AG09319 (cell line): ENCODE measurements at places on chromosomes 6 and 20.

DNA sequence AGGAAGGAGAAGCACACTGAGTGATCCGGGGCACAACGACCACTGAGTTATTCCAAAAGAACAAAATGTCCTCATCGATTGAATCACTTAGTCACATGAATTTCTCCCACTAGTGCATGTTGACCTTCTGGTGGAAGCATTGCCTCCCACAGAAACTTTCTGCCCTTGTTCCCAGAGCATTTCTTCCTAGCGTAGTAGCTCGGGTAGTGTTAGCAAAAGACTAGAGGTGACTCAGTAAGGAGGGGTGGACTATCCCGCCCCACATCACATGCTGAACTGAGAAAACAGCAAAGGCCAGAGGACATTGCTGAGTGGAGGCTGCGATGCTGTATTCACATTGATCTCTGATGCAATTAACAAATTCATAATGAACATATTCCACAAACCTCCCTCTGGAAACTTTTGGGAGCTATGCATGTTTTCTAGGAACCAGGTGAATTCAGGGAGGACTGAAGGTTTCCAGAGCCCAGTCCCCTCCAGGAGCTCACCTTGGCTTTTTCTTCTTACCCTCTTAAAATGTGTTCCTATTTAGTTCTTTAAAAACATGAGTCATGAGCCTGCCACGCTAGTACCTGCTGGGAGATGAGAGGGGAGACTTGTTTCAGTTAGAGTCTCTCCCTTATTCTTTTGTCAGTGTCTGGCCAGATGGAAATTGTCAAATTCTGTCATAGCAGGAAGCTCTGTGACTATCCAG, 507.9 kb downstream of the CDH26 start:
- no peak for DNase-seq

GRCh38 chr20:58268421-58268821, 40.0 kb upstream of the ANKRD60 start:
- no peak for DNase-seq

GRCh38 chr20:34627458-34627857, 49.4 kb downstream of the PIGU start:
- DNase-seq, result no peak

DNA sequence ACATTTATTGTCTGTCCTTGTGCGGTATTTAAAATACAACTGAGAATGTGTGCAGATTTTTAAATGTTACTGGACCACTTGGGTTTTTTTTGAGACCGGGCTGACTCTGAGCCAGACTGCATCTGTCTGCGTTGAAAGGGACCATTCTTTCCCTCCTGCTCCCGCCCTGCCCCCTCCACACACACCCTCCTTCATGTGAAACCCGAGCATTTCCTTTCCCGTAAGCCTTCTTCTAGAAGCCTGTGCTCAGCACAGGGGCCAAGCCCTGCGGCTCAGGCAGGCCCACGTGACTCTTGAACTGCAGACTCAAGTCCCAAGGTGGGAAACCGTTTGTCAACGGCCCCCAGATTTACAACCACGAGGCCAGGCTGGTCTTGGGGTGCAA, 82.7 kb upstream of the FOXC1 start:
- peak; percentile 38 for DNase-seq

- no peak for DNase-seq
Observed at GRCh38 chr20:19756761-19757486, 1.1 kb upstream of the RIN2 start.

GRCh38 chr6:25407431-25407830, 128.3 kb downstream of the CARMIL1 start:
- DNase-seq, result no peak
